ENCODE measurements at places on chromosomes 6 and 20.

DNA sequence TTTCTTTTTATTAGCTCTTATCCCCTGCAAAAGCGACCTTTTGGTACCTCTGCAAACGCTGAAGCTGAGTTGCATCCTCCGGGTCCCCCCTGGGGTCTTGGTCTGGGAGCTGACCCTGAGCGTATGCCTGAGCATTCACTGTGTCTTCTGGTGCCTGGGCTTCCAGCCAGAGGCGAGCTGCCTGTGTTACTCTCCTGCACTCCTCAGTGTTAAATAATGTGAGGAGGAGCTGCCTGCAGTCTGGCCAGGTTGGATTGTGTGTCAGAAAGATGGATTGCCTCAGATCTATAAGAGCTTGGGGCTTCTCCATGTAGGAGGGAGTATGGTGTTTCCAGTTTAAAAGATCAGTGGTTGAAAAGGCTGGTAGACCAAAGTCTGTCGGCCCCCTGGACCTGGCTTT is 8.7 kb upstream of the GMPR start:
- no peak overlapping the region for H3K4me3 ChIP-seq
- H3K27ac ChIP-seq, result no peak overlapping the region
- no peaks in the 10 kb centered on the region for H3K36me3 ChIP-seq
- no peaks in the 10 kb centered on the region for H3K4me1 ChIP-seq
- DNase-seq, result no peak
- H3K27me3 ChIP-seq, result no peaks in the 10 kb centered on the region

GRCh38 chr6:158635427-158636073 is 9.0 kb downstream of the DYNLT1 start:
- peaks cover 16% of the 10 kb centered on the region for H3K36me3 ChIP-seq
- DNase-seq, result no peak
- peaks cover 35% of the 10 kb centered on the region for H3K4me1 ChIP-seq
- no peak overlapping the region for H3K4me3 ChIP-seq
- H3K27ac ChIP-seq, result peak overlapping the region; percentile 61

DNA sequence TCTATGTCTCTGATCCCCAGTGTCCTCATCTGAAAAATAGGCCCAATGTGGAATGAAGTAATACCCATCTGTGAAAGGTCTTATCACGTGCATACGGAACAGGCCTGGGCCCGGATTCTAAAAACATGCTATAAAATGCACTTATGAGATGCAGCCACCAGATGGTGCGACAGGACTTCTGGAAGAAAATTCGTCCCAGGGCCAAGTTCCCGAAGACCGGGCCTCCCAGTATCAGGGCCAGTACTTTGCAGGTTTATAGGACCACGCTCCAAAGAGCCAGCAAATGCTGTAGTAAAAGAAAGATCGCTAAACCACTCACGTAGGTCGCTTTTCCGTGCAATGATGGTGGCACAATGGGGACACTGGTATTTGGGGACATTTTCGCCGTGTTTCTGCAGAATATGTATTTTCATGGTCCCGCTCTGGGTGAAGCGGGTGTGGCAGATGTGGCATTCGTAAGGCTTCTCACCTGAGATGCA is 10.6 kb downstream of the CTCFL start:
- H3K27ac ChIP-seq, result no peak overlapping the region
- H3K4me3 ChIP-seq, result no peak overlapping the region
- no peaks in the 10 kb centered on the region for H3K4me1 ChIP-seq
- no peaks in the 10 kb centered on the region for H3K36me3 ChIP-seq
- DNase-seq, result peak; percentile 31

GRCh38 chr6:119832411-119832810 is 482.9 kb upstream of the MAN1A1 start:
- H3K27ac ChIP-seq, result no peak overlapping the region
- no peaks in the 10 kb centered on the region for H3K27me3 ChIP-seq
- no peaks in the 10 kb centered on the region for H3K36me3 ChIP-seq
- DNase-seq, result no peak
- no peaks in the 10 kb centered on the region for H3K4me1 ChIP-seq

GRCh38 chr6:44269921-44270525 is at the start of gene TMEM151B:
TSS of gene TMEM151B (plus strand) at chr6:44270450. CDS start at chr6:44270743, 293 bp downstream.
- no peaks in the 10 kb centered on the region for H3K27me3 ChIP-seq
- no peak within 1 kb of the TSS for H3K4me3 ChIP-seq
- H3K36me3 ChIP-seq, result peaks cover 2% of the 10 kb centered on the region
- H3K27ac ChIP-seq, result no peak within 1 kb of the TSS

DNA sequence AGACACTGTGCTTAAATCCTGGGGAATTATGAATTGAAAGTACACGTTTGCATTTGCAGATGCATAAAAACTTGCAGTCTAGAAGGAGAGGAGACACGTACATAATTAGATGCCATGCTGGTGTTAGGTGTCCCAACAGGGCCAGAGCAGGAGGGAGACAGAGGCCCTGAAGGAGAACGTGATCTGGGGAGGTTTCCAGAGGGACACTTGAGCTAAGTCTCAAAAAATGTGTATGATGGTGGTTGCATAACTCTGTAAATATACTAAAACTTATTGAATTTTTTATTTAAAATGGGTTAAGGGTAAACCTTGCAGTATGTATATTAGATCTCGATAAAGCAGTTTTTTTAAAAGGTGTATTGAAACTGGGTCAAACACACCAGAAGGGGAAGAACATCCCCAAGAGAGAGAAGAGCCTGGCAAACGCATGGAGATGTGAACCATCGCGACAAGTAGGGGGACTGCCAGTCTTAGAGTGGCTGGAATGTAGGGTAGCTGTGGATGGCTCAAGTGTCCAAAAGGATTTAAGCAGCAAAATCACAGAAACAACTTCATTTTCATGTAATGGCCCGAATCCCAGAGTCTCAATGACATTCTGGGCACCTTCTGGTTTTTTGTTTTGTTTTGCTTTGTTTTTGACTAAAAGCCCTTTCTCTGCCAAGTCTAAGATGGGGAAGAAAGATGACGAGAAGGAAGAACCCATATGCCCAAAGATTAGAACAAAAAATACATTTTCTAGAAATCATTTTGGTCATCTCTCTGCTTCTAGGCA is 15.3 kb downstream of the TRAF3IP2 start:
- H3K4me1 ChIP-seq, result no peaks in the 10 kb centered on the region
- DNase-seq, result no peak
- no peak overlapping the region for H3K4me3 ChIP-seq
- no peaks in the 10 kb centered on the region for H3K27me3 ChIP-seq
- no peak overlapping the region for H3K27ac ChIP-seq

- peaks cover 23% of the 10 kb centered on the region for H3K4me1 ChIP-seq
- H3K4me3 ChIP-seq, result peak overlapping the region; percentile 94
- DNase-seq, result peak; percentile 63
These were observed 36.4 kb downstream of the HFE start for GRCh38 chr6:26123675-26123946.

DNA sequence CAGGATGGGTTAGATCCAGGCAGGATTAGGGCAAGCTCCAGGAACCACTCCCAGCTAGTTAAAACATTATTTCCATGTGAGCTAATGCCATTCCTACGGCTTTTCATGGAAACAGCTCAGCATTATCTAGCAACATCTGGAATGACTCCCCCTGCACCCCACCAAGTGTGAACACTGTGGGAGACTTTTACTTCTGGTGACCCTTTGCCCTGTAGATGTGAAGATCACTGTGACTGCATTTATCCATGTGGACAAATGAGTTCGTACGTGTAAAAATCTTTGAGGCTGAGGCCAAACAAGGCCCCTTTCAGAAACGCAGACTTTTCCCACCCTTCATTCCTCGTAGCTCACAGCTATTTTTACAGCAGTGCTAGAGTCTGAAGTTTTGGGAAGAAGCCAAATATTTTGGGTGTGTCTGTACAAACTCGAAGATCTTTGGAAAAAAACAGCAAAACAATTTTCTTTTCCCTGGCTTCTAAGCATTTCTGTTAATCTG is 221.8 kb upstream of the SOX4 start:
- no peak for DNase-seq
- no peaks in the 10 kb centered on the region for H3K36me3 ChIP-seq
- no peaks in the 10 kb centered on the region for H3K27me3 ChIP-seq
- no peak overlapping the region for H3K27ac ChIP-seq
- H3K4me3 ChIP-seq, result no peak overlapping the region

GRCh38 chr6:42158631-42159030 is 14.5 kb upstream of the GUCA1A start:
- H3K4me1 ChIP-seq, result no peaks in the 10 kb centered on the region
- no peaks in the 10 kb centered on the region for H3K27me3 ChIP-seq
- no peak overlapping the region for H3K4me3 ChIP-seq
- H3K27ac ChIP-seq, result no peak overlapping the region

- no peaks in the 10 kb centered on the region for H3K36me3 ChIP-seq
- H3K27ac ChIP-seq, result no peak overlapping the region
- H3K4me3 ChIP-seq, result no peak overlapping the region
- no peaks in the 10 kb centered on the region for H3K27me3 ChIP-seq
- DNase-seq, result no peak
These were observed 833.8 kb upstream of the CITED2 start for GRCh38 chr6:140208286-140208685.

DNA sequence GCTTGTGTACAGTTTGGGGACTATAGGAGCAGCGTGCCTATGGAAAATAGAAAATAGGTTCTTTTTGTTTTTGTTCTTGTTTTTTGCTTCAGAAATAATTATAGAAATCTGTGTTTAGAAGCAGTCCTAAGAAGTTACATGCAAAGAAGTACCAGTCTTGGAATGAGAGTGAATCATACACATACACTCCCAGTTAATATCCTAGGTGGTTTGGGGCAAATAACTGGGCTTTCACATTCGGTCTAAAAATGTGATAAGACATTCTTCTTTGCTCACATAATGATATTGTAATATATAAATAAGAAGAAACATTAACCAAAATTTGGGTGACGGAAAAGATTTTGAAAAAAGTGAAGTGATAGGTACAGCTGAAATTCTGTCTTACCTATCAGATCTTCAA is 61.0 kb downstream of the ENPP1 start:
- no peaks in the 10 kb centered on the region for H3K27me3 ChIP-seq
- H3K36me3 ChIP-seq, result no peaks in the 10 kb centered on the region
- no peak for DNase-seq
- no peaks in the 10 kb centered on the region for H3K4me1 ChIP-seq
- H3K27ac ChIP-seq, result no peak overlapping the region

DNA sequence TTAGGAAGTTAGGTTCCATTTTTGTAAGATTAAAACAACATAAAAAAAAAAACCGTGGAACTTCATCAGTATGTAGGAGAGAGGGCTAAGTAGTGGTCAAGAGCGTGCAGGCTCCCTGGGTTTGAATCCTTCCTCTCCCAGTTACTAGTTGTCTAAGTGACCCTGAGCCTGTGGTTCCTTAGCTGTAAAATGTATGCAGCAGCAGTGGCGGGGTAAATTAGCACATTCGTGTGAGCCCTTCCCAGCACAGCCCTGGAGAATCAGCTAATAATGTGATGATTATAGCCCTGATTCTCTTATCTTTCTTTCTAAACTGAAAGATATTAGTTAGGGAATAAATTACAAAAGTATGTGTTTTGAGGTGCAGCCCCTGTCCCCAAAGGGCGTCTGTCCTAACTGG is 32.6 kb downstream of the TM9SF4 start:
- no peak overlapping the region for H3K4me3 ChIP-seq
- no peak overlapping the region for H3K27ac ChIP-seq
- DNase-seq, result no peak
- H3K36me3 ChIP-seq, result peaks cover 8% of the 10 kb centered on the region
- H3K27me3 ChIP-seq, result no peaks in the 10 kb centered on the region
- H3K4me1 ChIP-seq, result no peaks in the 10 kb centered on the region

DNA sequence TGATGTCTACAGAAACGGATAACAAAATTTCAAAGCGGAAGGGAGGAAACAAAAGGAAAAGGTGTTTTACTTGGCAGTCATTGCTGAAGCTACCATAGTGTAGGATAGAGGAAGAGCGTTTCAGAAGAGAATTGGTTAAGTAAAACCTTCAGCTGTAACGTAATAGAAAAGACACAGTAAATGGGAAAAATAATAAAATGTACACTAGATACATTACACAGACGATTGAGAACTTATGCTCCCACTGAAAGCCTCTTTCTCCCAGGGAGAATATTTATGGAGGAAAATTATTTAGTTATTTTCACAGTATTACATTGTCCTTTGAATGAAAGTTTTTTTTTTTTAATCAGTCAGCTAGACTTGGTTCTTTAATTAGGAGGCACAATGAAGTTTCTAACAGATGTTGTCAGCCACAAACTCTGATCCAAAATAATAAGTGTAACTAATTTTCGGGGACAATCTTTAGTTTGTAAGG is 90.7 kb upstream of the PRDM1 start:
- peak overlapping the region; percentile 75 for H3K4me3 ChIP-seq
- DNase-seq, result no peak
- peaks cover 32% of the 10 kb centered on the region for H3K27me3 ChIP-seq
- no peak overlapping the region for H3K27ac ChIP-seq
- H3K4me1 ChIP-seq, result peaks cover 23% of the 10 kb centered on the region

DNA sequence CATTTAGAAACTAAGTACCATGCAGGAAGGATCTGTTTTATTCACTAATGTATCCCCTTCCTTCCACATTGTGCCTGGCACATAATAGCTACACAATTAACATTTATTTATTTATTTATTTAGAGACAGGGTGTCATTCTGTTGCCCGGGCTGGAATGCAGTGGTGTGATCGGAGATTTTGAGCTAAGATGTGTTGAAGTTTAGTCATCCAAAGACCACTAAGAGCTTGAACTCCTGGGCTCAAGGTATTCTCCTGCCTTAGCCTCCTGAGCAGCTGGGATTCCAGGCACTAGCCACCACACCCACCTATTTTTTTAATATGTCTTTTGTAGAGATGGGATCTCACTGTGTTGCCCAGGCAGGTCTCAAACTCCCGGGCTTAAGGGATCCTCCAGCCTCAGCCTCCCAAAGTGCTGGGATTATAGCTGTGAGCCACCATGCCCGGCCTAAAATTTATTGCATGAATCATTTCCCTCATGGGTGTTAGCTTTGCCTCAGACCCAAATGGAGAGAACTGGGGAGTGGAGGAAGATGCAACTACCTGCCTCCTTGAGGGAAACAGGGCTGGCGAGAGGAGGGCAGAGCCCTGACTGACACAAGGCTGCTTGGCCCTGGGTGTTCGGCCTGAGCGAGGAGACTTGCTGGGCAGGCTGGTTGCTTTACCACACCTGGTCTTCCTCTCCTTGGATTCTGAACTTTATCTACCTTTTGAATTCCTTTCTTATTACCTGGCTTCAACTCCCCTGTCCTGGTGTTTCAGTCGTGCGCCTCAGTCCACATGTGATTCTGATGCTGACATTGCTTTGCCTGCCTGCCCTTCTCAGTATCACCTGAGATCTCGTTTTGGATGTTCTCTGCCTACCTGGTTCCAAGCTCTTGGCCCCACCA is 1.7 kb upstream of the DYNLT1 start:
- H3K4me1 ChIP-seq, result peaks cover 34% of the 10 kb centered on the region
- H3K27ac ChIP-seq, result peak overlapping the region; percentile 31

- DNase-seq, result no peak
- no peak overlapping the region for H3K27ac ChIP-seq
These were observed 15.1 kb upstream of the MYT1 start for GRCh38 chr20:64149141-64149540.

GRCh38 chr6:30887901-30888815 is 3.8 kb downstream of the DDR1 start:
- no peak for DNase-seq
- no peaks in the 10 kb centered on the region for H3K27me3 ChIP-seq
- H3K27ac ChIP-seq, result no peak overlapping the region
- no peak overlapping the region for H3K4me3 ChIP-seq

DNA sequence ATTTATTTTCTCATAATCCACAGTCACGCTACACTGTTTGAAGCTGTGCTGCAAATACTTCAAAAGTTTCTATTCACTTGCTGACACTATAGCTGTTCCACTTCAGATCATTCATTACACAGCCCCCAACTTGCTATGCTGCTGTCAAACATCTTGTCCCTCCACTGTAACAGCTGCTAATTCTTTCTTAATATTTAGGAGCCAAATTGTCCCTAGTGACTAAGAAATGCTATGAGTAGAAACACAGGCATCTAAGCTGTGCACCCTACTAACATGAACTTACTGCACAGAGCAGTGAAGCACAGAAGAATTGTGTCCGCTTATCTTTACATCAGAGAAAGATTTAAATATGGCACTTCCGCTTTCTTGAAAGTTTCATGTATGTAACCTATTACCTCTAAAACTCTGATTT is 91.3 kb downstream of the PDE10A start:
- no peak for DNase-seq
- no peaks in the 10 kb centered on the region for H3K4me1 ChIP-seq
